Activated CD4-positive, alpha-beta T cell treated with anti-CD3 and anti-CD28 coated beads, Interleukin-2, amount 10 ng/mL, durations not matched to agents 24 days and 14 days (primary cell): ENCODE measurements at places on chromosomes 16 and 17.

DNA sequence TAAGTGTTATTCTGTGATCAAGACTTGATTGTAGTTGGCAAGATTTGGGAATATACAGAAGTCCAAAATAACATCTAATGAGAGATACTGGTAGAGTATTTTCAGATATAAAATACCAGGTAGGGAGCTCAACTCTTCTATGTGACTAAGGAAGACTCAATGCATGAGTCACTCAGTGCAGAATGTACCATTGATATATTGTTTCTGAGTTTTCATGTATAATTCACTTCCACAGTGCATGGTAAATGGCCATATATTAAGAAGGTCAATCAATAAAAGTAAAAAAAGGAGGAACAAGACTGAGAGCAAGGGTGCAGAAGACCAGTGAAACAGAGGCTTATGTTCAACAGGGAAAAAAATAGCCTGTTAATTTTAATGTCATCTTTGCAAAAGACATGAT, 1387.9 kb downstream of the CDH8 start:
- no peak for DNase-seq

DNA sequence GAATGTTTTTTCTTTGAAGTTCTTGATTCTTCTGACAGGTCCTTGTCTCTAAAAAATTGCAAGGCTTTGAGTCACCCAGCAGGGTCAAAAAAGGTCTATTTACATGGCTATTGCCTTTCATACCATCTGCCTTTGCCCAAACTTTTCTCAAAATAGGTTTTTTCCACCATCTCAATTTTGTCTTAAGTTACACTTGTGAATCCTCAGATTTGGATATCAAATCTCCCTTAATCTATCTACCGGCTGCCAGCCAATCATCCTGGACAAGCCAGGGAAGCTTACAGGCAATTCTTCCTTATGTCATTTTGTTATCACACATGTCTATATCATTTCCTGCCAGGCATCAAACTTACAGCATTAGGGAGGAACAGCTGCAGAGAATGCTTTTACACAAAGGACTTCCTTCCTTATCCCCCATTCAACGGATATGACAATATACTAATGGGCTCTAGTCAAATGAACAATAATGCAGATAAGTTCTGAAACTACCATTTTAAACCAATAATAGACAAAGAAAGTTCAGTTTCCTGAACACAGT, 104.1 kb upstream of the CORO6 start:
- DNase-seq, result peak; percentile 63

DNA sequence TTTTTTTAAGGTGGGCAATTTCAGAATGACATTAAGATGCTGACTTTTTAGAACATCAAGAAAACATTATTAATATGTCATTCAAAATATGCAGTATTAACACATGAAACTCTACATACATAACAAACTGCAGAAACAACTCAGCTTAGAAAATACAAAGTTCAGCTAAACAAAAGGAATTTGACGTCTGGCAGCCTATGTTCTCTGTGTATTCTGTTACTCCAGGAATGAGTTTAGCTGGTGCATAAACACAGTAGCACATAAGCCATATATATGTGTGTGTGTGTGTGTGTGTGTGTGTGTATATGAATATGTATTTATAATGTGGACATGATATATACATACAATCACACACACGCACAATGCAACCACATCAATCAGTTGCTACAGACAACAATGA, 413.5 kb upstream of the PSMD7 start:
- DNase-seq, result no peak

GRCh38 chr17:77749321-77749751, 209.2 kb upstream of the TNRC6C start:
- no peak for DNase-seq

- DNase-seq, result no peak
These were observed 42.8 kb upstream of the KIFC3 start for GRCh38 chr16:57845115-57845514.

DNA sequence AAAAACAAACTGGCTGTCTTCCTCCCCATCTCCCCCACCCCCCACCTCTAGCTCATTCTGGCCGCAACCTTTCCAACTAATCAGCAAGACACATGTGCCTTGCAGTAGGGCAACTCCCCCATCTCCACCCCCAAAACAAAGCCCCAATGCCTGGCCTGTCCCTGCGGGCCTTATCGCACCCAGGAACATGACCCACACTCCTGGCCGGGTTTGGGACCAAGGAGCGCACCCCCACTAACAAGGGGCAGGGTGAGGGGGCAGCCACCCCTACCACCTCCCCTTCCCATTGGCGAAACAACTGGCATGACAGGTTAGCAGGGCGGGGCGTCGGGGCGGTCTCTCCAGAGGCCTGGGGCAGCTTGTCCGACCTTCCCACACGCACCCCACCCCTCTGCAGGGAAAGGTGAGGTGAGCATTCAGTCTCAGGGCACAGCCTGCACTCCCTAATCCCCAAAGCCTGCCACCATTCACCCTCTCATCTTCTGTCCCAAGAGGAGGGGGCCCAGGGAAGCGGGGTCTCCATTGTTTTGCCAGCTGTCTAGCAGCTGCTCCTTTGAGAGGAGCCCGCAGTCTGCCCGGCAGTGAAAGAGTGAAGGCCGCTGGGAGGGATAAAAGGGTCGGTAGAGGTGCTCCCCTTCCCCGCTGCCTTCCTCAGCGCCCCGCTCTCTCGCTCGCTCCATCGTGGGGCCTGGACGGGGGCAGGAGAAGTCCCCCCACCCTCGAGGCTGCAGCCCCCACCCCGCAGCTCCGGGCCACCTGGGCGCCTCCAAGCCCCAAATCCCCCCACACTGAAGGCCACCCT, 765 bp downstream of the MYO18A start:
- DNase-seq, result no peak

GRCh38 chr17:43224146-43224705, 4.2 kb downstream of the CCDC200 start:
- peak; percentile 53 for DNase-seq

DNA sequence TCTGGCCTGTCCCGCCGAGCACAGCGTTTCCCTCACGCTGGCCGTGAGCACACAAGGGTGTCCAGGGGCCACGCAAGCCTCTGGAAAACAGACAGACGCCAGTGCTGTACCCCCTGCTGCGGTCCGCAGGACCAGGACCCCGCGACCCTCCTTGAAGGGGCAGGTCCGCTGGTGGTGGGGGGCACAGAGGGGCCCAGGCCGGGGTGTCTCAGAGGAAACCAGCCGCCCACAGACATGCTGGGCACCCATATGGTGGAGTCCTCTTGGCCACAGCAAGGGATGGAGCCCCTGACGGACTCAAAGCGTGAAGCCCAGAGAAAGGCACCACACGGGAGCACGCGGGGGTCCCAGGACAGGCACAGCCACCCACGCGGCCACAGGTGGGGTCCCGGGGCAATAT, 34.4 kb downstream of the METRNL start:
- no peak for DNase-seq

DNA sequence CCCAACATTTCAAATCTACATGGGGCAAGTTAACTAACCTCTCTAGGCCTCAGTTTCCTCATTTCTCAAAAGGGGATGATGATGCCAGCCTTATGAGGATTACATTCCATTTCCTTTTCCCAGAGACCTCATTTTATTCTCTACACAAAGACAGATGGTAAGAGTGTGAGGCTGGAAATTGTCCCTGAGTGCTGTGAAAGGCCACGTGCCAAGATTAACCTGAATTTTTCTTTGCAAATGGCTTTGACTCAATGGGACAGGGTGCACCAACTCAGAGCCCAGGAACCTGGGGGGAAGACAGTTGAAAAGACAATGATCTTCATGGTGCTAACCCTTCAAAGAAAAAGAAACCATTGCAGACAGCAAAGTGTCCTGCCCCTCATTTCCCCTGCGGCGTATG, 332.8 kb downstream of the TMEM114 start:
- no peak for DNase-seq

DNA sequence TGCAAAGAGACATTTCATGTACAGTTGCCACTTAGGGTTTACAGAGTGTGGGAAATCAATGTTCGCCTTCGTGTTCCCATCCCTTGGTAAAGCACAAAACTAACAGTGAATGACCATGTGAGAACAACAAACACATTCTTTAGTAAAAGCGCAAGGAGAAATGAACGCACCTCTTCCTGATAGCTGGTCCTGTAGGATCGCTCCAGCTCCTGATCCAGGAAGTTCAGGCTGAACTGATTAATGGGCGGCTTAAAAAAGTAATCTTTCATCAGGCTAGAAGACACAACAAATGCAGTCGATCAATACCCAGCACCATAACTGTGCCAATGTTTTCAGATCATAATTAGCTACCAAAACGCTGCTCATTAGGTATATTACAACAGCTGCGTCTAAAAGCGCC, 108.3 kb upstream of the CREBBP start:
- no peak for DNase-seq

GRCh38 chr17:50966163-50966666, 100.1 kb upstream of the TOB1 start:
- DNase-seq, result no peak

- no peak for DNase-seq
These were observed 43.4 kb downstream of the BMERB1 start for GRCh38 chr16:15477802-15478201.

DNA sequence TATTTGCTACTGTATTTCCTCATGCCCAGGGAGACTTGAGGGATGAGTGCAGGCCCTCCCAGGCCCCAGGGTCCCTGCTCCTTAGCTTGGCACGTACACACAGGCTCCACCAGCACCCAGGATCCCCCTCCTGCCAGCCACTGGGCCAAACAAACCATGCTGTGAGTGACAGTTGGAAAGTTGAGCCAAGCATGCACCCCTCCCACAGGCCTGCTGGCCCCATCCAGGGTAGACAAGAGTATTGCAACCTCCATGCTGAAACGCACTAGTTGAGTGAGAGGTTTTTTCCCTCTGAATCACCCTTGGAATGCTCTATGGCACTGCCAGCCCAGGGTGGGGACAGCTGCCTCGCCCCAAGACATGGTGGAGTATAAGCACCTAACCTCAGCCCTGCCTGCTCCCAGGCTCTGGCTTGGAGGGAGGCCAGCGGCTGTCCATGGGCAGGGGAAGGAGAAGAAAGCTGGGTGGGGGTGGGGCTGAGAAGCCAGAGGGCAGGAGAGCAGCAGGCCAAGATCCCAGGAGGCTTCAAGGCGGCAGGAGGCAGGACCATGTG, 49.6 kb downstream of the PITPNM3 start:
- no peak for DNase-seq

DNA sequence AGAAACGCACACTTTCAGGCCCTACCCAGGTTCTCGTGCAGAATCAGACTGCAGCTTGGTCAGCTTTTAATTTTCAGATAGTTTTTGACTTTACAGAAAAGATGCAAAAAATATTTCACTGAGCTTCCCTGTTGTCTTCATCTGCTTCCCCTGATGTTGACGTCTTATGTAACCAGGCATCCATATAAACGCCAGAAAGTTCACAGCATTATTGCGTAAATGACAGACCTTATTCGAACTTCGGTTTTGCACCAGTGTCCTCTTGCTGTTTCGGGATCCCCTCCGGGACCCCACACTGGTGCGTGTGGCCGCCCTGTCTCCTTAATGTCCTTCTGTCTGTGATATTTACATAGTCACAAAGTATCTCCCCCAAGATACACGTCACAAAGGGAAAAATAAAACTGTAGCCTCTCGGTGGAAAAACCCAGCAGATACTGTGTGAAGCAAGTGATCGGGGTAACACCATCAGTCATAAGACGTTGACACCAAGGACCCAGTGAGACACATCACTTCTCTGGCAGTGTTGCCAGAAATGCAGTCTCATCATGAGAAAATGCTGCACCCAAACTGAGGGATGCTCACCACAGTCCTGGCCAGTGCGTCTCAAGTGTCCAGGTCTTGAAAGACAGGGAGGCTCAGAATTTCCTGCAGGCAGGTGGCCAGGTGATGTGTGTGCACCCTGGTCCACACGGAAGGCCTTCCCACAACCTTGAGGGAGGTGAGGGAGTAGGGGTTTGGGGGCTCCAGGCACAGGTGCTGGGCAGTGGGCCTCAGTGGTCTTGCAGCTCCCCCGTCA, 4.3 kb downstream of the BANP start:
- peak; percentile 68 for DNase-seq

DNA sequence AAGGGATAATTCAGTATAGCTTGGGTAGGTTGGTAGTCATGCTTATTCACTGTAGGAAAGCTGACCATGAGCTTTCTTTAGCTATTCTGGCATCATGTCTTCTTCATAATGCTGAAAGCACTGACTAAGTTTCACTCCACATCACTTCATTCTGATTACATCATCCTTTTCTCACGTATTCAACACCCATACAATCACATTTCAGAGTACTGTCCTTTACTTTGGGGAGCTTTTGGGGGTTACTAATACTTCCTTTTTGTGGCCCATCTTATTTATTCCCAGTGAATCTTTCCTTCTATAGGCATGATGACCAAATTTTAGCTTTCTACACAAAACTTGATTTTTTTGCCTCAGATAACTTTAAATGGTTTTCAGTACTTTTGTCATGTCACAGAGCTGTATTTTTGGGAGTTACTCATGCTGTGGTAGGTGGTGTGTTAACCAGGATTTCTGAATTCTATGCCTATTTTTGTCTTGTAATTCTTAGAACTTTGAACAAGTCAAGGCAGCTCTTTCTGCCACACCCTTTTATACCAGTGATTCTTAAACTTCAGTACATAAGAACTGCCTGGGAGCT, 23.5 kb downstream of the TADA2A start:
- DNase-seq, result peak; percentile 59

DNA sequence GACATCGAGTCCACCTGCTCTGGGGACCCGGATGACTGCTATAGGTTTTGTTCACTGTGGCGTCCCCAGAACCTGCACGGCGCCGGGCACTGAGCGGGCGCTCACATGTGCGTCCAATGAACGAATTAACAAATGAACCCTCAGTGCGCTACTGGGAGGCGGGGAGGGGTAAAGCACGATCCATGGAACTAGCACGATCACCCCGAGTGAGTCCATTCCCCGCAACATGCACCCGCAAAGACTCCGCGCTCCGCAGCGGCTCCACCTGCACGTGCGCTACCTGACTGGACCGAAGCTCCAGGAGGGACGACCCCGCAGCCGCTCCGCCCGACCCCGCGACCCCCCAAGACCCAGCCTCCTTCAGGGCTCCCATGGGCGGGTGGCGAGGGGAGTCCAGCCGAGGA, 491 bp downstream of the TRAP1 start:
- peak; percentile 81 for DNase-seq

DNA sequence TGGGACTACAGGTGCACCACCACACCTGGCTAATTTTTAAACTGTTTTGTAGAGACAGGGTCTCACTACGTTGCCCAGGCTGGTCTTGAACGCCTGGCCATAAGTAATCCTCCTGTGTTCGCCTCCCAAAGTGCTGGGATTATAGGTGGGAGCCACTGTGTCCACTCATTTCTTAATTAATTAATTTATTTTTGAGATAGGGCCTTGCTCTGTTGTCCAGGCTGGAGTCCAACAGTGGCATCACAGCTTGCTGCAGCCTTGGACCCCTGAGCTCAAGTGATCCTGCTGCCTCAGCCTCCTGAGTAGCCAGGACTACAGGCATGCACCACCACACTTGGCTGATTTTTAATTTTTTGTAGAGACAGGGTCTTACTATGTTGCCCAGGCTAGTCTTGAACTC, 47.1 kb upstream of the TRAP1 start:
- no peak for DNase-seq
